Activated CD4-positive, CD25-positive, alpha-beta regulatory T cell treated with anti-CD3 and anti-CD28 coated beads, Interleukin-2, amount 50 U/mL, for 72 hours (primary cell): ENCODE measurements at places on chromosomes 11 and 22.

DNA sequence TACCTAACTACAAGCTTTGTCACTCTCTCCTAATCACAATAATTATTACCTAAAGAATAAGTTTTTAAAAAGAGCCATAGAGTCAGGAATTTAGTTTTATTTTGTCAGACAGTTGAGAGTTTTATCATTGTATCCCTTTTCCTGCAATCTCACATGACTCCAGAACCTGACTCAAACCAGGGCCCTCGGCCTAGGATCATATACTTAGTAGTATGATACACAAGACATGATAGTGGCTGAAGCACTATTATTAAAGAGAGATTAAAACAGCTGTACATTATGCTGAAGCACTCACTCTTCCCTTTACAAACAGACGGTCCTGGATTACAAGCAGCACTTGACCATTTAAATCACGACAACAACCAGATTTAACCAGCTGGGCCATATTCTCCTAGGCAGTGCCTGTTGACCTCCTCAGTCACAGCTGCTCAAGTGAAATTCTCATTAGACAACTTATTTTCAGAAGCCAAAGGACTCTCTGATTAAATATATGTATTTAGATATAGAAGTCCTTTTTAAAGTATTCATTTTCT lies 44.0 kb downstream of the SOX6 start:
- DNase-seq = no peak

- no peak for DNase-seq
Observed at GRCh38 chr11:32420937-32421901, 14.1 kb downstream of the WT1 start.

- no peak for DNase-seq
Observed at GRCh38 chr11:16512198-16512898, 156.0 kb upstream of the SOX6 start.

DNA sequence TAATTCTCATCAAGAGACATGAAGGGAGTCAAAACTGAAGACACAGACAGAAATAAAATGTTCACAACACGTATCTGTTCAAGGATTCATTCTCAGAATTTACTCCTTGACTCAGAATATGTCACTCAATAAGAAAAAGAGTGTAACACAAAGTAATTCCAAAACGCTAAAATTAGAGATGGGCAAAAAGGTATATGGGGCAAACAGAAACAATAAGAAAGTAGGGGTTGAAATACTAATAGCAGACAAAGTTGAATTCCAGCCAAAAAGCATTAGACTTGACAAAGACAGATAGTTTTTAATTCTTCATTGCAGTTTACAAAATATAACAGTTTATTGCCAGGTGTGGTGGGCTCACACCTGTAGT lies 26.7 kb downstream of the GNB1L start:
- no peak for DNase-seq
